ENCODE measurements at places on chromosomes 3 and 15. TPM values are rescaled to one million over a fixed set of nuclear protein-coding genes. Genes with fewer than 3 reads are reported as not detected.
A peak's percentile ranks its signal among the peaks of the same experiment; 100 is the strongest.

The TIPARP gene
- total RNA-seq: 152 TPM

The LOXL1 gene
- total RNA-seq: 9.0 TPM

The HIGD2B gene
- not detected for total RNA-seq

The SERPINI1 gene
- 3.0 TPM for total RNA-seq

The TMEM158 gene
- 0.98 TPM for total RNA-seq

The IL5RA gene
- total RNA-seq: not detected

The EFCAB12 gene
- total RNA-seq: not detected

The GABRR3 gene
- not detected for total RNA-seq

DNA sequence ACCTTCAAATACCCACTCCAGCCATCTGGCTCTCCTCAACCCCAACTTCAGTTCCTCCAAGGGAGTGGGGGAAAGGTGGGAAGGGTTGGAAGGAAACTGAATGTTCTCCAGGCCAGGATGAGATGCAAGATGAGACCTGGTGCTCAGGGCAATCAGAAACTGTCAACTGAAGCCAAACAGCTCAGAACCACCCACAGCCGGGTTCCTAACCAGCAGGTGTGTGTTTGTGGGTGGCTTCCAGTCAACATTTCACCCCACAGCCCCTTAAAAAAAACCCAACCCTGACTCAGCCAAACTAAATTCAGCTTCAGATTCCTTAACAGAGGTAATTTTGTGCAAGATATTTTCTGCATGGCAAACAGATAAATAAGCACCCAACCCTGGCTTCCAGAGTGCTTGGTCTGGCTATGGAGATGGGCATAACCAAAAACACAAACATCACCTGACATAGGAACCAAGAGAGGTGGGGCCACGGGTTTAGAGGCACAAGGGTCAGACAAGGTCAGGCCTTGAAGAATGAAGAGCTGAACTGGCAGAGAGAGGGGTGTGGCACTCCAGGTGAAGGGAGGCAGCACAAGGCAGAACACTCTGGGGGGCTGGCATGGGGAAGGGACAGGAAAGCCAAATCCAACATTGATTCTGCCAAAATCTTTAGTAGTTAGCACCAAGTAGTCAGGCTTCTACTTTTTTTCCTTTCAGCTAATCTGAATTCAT, 34.7 kb downstream of the ZNF445 start:
- DNase-seq: peak; percentile 50

- DNase-seq: no peak
Measured at GRCh38 chr3:25044762-25045710, 383.0 kb upstream of the RARB start.

GRCh38 chr3:46536758-46537157, 29.3 kb downstream of the LRRC2 start:
- no peak for DNase-seq

- DNase-seq: no peak
Measured at GRCh38 chr3:156586905-156587759, 32.2 kb upstream of the SSR3 start.

DNA sequence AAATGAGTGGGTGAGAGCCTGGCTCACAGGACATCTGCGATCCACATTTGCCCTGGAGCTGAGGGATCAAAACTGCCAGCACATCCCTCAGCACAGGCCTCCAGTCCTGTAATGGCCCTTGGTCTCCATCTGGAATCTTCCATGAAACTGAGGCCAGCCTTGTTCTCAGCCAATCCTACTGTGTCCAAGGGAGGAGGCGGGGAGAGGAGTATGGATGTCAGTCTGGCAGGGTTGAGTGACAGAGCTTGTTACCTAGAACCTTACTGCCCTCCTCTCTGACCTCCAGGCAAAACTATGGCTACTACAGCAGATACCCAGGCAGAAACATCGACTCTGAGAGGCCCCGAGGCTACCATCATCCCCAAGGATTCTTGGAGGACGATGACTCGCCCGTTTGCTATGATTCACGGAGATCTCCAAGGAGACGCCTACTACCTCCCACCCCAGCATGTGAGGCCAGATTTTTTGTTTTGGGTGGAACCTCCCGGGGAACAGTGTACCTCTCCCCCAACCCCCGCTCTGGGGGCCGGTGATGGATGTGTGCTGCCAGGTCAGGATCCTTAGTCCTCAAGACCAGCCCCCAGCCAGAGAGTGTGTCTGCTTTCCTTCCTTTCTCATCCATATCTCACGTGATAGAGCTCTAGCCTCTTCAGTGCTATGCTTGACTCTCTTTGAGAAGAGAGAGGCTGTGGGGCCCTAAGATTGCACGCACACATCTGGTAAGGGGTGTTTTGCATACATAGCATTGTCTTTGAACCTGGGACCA, 41.3 kb downstream of the CHDH start:
- no peak for DNase-seq

GRCh38 chr15:43516801-43517353, 531 bp upstream of the MAP1A start:
- no peak for DNase-seq

GRCh38 chr3:160695915-160696327, 19.0 kb downstream of the ARL14 start:
- no peak for DNase-seq

GRCh38 chr3:133487920-133488540, 85.5 kb upstream of the CDV3 start:
- no peak for DNase-seq

DNA sequence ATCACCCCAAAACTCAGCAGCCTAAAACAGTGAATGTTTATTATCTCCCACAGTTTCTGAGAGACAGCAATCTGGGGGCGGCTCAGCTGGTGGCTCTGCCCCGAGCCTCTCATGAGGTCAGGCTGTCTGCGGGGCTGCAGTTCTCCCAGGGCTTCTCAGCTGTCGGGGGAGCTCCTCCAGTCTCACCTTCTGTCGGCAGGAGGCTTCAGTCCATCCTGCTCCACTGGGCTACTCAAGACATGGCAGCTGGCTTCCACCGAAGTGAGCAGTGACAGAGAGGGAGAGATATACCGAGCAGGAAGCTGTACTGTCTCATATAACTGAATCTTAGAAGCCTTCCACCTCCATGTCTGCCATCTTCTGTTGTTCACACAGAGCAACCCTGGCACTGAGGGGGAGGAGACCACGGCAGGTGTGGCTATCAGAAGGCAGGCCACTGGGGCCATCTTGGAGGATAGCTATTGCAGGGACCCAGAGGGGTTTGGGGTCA, 72.8 kb upstream of the ITGA11 start:
- peak; percentile 64 for DNase-seq

DNA sequence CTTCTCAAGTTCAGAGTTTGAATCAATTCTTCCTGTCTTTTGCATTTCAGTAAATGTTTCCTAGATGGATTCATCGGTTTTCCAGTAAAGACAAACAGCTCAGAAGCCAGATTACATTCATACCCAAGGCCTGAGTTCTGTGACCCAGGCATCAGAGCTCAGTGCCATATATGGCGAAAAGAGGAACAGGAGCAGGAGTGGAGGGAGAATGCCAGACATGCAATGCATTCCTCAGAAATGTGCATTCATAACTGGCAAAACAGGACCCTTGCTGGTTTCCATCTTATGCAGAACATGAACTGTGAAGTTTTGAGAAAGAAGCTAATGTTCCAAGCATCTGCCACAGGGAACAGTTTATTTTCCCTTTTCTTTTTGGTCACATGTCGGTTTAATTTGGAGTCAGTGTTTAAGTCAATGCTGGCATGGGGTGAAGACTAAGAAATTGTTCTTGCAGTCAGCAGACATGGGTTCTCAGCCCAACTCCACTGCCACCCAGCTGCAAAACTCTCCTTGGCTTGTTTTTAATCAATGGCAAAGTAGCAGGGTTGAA, 116.5 kb downstream of the LPP start:
- DNase-seq: no peak

DNA sequence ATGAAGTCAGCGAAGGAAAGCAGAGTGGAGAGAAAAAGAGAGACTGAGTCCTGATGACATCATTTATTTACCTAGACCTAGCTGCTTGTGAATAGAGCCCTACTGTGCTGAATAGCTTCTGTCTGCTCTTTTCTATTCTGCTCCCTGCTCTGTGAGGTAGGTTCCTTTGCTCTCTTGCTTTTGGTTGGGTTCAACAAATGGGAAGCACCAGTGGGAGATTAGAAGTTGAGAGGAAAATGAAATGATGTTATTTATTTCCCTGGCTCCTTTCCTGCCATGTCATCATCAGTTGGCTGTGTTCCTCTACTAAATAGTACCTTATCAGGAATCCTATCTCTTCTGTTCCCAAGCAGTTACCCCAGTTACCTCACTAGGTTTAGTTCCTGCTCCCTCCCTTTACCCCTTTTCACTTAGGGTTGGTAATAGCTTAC, 23.5 kb downstream of the DTWD1 start:
- DNase-seq: no peak

GRCh38 chr3:98945101-98945524, 43.6 kb upstream of the DCBLD2 start:
- DNase-seq: no peak

DNA sequence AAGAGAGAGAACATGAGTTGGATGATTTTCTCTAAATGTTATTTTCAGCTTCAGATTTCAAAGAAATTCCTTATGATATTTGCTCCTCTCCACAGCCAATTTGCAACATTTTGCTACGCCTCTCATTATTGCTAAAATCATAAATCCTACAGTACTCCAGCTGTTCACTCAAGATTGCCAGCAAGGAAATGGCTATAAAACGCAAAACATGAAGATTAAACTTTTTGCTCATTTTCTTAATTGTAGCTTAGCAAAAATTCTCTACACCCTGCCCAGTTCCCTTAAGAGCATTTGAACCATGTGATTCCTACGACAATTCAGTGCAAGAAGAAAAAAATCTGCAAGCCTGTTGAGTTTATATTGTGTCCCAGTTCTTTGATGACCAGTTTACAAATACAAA, 6.8 kb downstream of the CHRNA3 start:
- DNase-seq: no peak
